Myocyte (in vitro differentiated cells): ENCODE measurements at places on chromosomes 11 and 22. TPM values are rescaled to one million over a fixed set of nuclear protein-coding genes. Genes with fewer than 3 reads are reported as not detected.

Gene RAPSN
- 321 and 358 TPM in 2 replicates for total RNA-seq

Gene TMEM151A
- 0.08 and 0.26 TPM in 2 replicates for total RNA-seq

Gene HEPN1
- not detected in 2 replicates for total RNA-seq

DNA sequence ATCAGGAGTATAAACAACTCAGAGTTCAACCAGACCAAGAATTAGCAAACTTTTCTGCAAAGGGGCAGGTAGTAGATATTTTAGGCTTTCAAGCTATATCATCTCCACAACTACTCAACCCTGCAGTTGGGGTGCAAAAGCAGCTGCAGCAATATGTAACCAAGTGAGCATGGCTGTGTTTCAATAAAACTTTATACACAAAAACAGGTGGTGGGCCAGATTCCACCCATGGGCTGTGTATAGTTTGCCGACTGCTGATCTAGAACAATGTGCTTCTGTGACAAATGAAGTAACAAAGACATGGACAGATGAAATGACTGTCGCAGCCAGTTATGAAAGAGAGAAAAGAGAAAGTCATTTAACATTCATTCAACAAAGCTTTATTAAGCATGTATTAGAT is 77.1 kb upstream of the DRD2 start:
- DNase-seq = no peak

Gene UPB1
- 0.31 TPM in 1 of 2 replicates, not detected in the other for total RNA-seq

DNA sequence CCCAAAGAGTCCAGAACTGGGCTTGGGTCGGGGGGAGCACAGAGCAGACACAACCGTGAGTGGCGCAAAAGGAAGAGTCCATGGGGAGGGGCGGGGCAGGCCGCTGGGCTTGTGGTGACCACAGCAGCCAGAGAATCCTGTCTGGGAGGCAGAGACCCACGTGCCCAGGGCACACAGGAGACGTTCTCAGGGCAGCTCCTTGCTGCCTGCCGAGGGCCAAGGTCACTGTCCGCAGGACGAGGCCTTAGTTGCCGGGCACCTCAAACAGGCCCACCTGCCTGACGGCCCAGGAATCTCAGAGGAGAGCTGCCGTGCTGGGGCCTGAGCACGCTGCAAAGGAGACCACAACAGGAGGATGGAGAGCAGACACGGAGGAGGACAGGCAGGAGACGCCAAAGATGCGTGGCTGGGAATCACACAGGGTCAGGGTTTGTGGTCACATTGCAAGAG is 87.8 kb downstream of the MYEOV start:
- DNase-seq = no peak

GRCh38 chr22:49656291-49656851 is 171.3 kb downstream of the BRD1 start:
- DNase-seq = no peak

- DNase-seq = no peak
Observed at GRCh38 chr22:32341122-32341740, 16.4 kb upstream of the RFPL3 start.

Gene OR52N4
- not detected in 2 replicates for total RNA-seq

Gene LYVE1
- total RNA-seq = not detected in 2 replicates

- no peak for DNase-seq
Observed at GRCh38 chr11:63719001-63719400, 37.7 kb downstream of the RTN3 start.

Gene CCDC87
- total RNA-seq = 0.26 and 0.45 TPM in 2 replicates

GRCh38 chr11:1830004-1830321 is 4.8 kb upstream of the SYT8 start:
- DNase-seq = no peak

- DNase-seq = no peak
Observed at GRCh38 chr11:43577566-43578264, 102.8 kb upstream of the HSD17B12 start.

GRCh38 chr11:100963375-100963774 is 166.2 kb downstream of the PGR start:
- no peak for DNase-seq

DNA sequence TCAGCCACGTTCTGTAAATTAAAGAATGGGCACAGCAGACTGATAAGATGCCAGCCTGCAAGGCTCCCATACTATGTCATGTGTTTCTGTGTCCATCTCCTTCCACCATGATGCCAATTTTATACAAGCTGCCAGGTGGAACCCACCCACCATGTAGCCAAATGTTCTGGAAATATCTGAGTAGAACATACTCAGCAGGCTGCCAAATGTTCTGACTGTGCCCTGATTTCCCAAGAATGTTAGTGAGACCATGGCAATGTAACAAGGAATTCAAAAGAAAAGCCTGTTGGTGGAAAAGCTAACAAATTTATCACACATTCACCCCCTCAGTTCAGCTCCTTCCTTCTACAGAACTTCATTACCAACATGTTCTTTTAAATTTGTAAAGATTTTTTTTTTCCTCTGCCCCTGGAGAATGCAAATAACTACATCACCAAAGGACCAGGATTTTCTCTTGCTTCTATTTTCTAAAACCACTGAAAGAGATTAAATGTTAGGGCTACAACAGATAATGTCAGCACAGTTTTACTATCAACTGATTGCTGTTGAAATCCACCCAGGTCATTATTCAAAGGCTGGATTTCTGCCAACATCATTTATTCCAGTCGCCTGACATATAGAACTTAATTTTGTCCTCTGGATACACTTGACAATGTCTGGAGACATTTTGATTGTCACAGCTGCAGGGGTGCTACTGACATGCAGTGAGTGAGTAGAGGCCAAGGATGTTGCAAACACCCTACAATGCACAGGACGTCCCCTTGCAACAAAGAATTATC is 3.1 kb downstream of the DMC1 start:
- no peak for DNase-seq

DNA sequence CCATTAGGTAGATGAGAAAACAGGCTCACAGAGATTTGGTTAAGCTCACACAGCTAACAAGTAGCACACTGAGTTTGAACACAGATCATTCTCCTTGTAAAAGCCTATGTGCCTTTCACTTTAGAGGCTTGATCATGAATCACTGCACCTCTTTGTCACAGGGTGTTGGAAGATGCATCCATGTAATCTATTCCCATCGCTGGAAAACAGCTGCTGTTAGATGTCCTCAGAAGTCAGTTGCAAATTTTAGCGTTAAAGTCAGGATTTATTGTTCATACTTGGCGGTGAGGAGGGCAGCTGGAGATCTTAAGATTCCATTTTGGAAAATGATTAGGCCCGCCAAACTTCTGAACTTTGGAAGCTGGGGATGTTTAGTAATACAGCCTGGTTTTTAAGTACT is 2.6 kb downstream of the CNTF start:
- DNase-seq = peak; percentile 86

DNA sequence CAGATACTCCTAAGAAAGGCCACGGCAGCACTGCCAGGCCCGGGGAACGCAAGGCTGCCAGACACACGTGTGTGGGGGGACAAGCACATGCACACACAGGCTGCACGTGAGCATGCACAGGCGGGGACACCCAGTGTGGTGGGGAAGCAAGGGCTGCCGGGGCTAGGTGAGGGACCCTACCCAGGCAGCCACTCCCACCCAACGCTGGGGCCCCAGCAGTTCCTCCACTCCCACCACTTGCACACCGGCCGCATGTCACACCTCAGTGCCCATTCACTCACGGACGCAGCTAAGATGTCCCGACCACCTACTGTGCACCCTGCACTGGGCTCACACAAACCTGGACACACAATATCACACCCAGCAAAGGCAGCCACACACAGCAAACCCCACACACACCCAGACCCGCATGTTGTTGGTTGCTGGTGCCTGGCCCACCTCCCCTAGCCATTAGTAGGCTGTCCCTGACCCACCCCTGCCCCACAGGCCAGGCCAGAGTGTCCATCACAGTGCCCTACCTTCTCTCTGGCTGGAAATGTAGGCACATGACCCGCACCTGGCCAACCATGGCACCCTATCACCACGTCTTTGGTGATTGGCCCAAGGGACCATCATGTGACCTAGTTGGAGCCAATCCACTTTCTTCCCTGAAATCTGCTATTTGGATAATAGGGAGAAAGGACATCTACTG is 8.8 kb downstream of the SSTR3 start:
- no peak for DNase-seq

DNA sequence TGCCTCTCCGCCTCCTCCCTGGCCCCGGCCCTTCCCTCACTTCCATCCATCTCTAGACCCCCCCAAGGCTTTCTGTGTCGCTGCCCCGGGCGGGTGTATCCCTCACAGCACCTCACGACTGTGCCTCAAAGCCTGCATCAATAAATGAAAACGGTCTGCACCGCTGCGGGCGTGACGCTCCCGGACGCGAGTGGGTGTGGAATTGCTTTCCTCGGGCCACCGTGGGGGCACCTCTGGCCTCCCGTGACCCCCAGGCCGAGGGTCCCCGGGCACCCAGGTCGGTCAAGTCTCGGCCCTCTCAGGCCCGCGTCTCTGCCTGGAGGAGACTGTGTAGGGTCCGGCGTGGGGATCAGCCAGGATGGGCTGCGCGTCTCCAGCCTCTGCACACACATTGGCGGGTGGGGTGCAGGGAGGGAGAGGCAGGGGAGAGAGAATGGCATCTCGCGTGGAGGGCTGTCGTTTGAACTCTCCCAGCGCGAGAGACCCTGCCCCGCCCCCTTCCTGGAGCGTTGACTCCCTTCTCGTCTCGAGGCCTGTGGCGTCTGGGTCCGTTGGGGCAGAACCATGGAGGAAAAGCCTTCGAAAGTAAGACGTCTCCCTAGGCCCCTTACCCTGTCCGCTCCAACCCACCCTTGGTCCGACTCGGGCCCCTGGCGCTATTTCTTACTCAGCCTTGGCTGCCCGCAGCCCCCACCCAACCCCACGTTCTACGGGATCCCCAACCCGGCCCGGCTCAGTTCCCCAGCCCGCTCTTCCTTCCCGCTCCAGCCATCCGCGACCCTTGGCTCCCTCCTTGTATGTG is at the start of gene CATSPERZ:
CATSPERZ (plus strand) TSS at position 512 of the 802 bp plus-strand sequence; CDS start at position 565, 53 bp downstream.
- DNase-seq = no peak

- DNase-seq = peak; percentile 60
Observed at GRCh38 chr11:121595717-121596161, 143.0 kb upstream of the SORL1-AS1 start.

Gene SAA2
- not detected in 2 replicates for total RNA-seq

Gene NLRP14
- total RNA-seq = not detected in 2 replicates

Gene P2RY6
- total RNA-seq = 0.67 and 1.1 TPM in 2 replicates

DNA sequence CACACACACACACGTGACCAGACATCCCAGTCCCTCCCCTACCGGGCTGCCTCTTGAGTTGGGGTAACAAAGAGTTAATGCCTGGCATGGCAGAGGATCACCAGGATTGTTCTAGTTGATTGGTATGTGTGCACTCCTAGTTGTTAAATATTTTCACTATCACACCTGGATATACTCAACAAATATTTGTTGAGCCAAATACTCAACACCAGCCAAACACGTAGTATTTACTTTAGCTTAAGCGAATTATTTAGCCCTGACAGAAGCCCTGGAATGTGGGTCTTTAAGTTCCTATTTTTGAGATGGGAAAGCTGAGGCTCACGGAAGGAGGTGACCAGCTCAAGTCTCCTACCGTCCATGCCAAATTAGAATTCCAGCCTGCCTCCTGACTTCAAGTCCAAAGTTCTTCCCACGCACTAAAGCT is 10.5 kb downstream of the CD3E start:
- no peak for DNase-seq

DNA sequence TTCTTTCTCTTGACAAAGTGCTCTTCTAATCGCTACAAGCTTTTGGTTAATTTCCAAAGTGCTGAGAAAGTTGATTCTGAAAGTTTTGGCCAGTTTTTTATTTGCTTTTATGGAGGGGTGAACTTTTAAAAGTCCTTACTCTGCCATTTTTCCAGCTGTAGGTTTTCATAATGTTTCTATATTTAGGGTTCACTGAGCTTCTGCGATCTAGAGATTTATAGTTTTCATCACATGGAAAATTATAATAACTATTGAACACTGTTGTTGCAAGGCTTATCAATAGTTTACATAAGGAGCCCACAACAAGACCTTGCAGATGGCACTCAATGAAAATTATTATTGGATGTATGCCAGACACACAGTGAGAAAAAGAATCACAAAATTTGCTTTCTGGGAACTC is 55.1 kb downstream of the DLG2 start:
- no peak for DNase-seq

- DNase-seq = no peak
Observed at GRCh38 chr11:12389676-12390657, 12.6 kb downstream of the PARVA start.

Gene USP2
- 10.0 and 18.4 TPM in 2 replicates for total RNA-seq
